ENCODE measurements at places on chromosomes 5 and 9.

DNA sequence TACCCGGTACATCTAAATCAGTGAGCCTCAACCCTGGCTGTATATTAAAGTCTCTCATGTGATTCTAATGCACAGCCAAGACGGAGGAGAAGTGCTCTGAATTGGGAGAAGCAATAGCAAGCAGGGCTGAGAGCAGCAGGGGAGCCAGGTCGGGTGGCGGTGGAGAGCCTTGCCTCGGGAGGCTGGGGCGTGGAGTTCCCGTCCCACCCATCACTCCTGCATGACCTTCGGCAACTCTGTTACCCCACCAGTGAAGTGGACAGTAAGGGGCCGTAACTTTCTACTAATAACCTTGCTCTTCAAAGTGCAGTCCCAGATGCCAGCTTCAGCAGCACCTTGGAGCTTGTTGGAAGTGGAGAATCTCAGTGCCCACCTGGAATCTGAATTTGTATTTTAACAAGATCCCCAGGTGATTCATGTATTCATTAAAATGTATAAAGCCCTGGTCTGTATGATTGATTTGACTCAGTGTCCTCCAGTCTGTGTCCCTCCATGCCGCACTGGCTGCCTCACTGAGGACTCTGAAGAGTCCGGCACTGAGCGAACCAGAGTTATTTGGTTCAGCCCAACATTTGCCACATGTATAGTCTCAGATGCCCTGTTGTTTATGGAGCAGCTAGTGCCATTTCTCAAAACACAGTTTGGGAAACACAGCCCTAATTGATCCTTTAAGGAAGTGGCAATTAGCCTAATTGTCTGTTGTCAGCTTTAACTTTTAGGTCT is 6.5 kb downstream of the ERGIC1 start:
- no peak for DNase-seq

DNA sequence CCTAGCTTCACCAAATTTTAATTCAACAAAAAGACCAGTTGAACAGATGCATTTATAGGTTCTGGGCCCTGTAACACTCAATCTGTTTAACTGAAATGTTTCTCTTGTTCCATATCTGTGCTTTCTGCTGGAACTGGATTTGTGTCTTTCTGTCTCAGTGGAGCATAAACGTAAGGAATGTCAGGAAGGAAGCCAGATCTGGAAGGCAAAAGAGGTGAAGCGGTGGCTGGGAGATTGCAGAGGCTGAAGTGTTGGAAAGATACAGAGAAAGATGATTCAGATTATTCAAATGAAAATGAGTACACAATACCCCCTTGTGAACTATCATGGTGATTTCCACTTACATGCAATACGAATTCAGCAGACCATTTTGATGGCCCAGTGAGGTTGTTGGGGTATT is 406.8 kb downstream of the BRINP1 start:
- no peak for DNase-seq

GRCh38 chr5:40962207-40962955 is 53.1 kb downstream of the C7 start:
- DNase-seq, result no peak

DNA sequence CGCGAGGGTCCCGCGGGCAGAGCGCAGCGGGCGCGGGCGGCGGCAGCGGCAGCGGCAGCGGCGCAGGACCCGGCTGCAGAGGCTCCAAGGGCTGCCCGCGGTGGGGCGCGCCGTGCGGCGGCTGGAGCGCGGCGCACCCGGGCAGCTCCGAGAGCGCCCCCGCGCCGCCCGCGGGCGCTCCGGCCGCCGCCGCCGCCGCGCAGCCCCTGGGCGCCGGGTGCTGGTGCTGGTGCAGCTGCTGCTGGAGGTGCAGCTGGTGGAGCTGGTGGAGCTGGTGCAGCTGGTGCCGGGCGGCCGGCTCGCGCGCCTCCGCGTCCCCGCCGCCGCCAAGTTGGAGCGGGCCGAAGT is 644 bp downstream of the IER5L start:
- no peak for DNase-seq

GRCh38 chr9:122133263-122133983 is 26.2 kb downstream of the NDUFA8 start:
- DNase-seq, result no peak

GRCh38 chr9:127705577-127706379 is 1.0 kb upstream of the CFAP157 start:
- DNase-seq, result no peak

DNA sequence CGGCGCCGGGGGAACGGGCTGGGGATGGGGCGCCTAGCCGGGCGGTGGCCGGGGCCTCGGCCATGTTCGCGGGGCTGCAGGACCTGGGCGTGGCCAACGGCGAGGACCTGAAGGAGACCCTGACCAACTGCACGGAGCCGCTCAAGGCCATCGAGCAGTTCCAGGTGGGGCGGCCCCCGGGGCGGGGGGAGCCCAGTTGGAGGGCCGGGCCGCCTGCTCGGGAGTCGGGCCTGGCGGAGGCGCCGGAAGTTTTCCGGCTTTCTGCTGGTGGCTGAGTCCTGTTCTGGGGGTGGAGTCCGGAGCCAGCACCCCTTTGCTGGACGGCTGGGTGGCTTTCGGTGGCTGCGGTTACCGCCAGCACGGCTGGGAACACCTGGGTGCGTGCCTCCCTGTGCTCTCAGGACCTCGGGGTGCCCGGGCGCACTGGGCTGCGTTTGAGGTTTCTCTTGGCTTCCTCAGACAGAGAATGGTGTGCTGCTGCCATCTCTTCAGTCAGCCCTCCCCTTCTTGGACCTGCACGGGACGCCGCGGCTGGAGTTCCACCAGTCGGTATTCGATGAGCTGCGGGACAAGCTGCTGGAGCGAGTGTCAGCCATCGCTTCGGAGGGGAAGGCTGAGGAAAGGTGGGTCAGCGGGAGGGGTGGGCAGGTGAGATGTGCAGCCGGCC is 454 bp downstream of the NELFB start:
- peak; percentile 52 for DNase-seq

DNA sequence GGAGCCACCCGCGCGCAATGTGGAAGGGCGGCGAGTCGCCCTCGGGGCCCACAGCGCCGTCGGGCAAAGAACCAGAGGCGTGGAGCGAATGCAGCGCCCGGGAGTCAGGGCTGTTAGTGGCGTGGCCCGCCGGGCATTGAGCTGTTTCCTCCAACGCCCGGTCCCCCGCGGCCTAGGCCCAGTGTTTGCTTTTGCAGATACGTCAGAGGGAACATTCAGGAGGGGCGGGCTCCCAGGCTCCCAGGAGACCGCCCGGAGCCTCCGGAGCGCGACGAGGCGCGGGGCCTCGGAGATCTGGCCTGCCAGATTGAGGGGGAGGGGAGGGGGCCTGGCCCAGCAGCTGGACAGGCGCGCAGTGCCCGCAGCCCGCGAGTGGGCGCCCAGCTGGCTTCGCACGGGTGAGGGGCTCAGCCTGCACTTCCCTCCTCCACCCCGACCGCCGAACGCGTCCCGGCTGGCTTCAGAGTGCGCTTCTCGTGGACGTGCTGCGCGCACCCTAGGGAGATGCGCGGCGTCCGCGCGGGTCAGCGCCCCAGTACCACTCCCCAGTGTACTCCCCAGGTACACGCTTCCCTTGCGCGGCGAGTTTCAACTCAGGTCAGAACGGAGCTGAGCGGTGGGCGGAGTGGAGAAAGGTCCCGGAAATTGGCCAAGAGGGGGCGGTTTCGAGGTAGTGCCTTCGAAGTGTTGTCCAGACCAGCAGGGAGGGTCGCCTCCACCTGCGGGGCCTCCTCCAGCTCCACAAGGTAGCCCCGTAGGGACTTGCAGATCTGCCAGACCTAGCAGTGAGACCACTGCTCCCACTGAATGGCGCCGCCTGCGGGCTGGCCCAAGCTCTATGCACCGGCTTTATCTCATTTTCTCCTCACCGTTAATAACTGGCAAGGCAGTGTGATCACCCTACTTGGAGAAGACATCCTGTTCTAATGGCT is 130.4 kb downstream of the TMEM174 start:
- DNase-seq, result peak; percentile 25

DNA sequence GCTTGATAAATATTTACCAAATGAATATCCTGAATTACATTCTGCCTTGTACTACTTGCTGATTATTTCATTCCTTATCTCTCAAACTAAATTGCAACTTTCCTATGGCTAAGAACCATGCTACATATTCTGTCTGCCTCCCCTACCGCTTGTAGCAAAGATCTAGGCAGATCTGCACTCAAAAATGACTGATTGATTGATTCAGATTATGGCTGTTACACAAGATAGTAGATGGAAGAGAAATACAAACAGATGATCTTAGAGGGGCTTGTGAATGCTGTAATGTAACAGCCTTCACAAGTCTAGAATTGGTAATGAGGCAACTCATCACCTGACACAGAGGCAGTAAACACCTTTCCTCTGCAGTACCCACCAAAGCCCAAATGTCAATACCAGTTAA is 446.1 kb downstream of the PRELID2 start:
- no peak for DNase-seq

- peak; percentile 72 for DNase-seq
Observed at GRCh38 chr9:122125158-122125508, 32.0 kb upstream of the TTLL11 start.

DNA sequence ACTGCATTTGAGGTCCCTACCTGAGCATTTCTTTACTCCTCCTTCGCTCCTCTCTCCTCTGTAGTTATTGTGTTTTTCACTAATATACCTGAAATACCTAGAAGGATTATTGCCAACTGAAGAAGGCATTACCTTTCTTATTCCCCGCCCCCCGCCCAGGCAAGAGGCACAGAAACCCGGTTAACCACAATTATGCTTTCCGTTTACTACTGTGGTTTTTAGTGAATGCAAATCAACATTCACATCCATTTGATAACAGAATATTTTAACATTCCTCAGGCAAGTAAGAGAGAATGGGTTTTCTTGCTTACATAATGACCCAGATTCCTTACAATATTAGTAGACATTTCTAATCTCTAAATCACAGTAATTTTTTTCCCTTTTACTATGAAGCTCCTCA is 136.9 kb downstream of the PCSK5 start:
- no peak for DNase-seq
